Fibroblast of skin of left biceps (primary cell): ENCODE measurements at places on chromosomes 11 and 22.

DNA sequence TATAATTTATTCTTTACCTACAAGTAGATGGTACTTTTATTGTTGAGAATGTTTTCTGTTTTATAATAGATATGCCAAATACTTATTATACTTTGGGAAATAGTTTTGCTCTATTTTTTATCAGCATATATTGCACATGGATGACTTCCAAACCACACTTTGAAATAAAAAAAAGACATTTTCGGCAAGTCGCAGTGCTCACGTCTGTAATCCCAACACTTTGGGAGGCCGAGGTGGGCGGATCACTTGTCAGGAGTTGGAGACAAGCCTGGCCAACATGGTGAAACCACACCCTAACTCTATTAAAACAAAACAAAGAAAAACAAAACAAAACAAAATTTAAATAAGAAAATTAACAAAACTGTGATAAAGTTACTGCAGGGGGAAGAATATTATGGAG, 983.9 kb upstream of the CNTN5 start:
- DNase-seq: no peak

- no peak for DNase-seq
Measured at GRCh38 chr22:38164551-38164918, 17.1 kb downstream of the PLA2G6 start.

- peak; percentile 25 for DNase-seq
Measured at GRCh38 chr11:126440792-126441514, 85.5 kb downstream of the ST3GAL4 start.

GRCh38 chr22:20044495-20045151, 23.7 kb downstream of the TANGO2 start:
- DNase-seq: no peak

- no peak for DNase-seq
Measured at GRCh38 chr11:84518631-84519183, 1108.4 kb downstream of the DLG2 start.
